NB4 (cell line): ENCODE measurements at places on chromosomes 7 and 10.

DNA sequence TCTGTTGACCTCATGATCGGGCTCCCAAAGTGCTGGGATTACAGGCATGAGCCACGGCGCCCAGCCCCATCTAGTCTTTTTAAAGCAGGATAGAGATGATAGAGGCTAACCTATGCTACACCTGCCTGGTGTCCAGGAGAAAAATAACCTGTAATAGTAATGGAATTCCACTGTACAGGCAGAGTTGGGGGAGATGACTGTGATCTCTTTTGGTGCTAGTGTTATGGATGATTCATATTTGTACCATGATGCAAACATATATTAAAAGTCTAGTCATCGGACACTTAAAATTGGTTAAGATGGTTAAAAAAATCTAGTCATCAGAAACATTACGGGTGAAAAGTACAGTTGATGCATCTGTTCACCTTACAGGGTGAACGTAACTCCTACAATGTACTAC lies 6.1 kb upstream of the SAR1A start:
- DNase-seq = no peak

DNA sequence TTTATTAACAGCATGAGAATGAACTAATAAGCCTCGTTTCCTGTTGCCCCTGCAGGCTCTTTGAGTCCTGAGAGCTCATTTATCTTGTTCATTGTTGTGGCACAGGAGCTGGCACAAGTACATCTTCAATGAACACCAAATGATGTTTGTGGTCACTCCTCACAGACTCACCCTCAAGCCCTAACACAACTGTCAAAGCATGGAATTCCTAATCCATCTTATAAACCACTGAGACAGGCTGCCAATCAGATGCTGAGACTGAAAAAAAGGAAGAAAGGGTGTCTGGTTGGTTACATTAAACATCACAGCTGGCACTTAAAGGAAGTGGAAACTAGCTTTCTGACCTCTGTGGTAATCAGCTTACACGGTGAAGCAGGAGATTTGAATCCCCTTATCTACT lies 7.7 kb upstream of the CCDC172 start:
- DNase-seq = peak; percentile 12

DNA sequence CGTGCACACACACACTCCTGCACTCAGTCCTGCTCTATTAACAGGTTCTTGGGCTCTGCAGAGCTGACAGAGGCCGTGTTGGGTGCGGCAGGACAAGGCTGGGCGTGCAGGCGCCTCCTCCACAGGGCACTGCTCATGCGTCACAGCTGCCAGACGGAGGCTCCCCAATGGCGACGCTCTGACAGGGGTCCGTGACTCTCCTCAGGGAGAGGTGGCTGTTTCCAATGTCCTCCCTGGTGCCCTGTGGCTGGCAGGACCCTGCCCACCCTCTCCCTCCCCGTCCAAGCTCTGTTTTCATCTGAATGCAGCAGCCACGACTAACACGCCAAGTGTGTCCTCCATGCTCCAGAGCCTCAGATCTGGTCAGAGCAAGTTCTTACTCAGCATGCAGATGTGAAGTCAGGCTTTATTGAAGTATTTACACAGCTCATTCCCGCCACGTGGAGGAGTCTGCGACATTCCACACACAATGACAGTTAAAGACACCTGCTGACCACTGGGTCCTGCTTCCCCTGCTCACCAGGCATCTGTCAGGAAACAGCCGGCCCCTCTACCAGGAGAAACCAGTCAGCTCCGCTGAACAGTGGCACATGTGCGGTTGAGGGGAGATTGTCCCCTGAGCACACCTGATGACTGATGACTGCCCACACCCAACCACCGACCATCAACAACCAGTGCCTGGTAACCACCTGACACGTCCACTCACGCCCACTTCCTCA lies 116.7 kb downstream of the VIPR2 start:
- peak; percentile 65 for DNase-seq

GRCh38 chr7:1533255-1533546 lies 2.7 kb downstream of the MAFK start:
- DNase-seq = no peak

DNA sequence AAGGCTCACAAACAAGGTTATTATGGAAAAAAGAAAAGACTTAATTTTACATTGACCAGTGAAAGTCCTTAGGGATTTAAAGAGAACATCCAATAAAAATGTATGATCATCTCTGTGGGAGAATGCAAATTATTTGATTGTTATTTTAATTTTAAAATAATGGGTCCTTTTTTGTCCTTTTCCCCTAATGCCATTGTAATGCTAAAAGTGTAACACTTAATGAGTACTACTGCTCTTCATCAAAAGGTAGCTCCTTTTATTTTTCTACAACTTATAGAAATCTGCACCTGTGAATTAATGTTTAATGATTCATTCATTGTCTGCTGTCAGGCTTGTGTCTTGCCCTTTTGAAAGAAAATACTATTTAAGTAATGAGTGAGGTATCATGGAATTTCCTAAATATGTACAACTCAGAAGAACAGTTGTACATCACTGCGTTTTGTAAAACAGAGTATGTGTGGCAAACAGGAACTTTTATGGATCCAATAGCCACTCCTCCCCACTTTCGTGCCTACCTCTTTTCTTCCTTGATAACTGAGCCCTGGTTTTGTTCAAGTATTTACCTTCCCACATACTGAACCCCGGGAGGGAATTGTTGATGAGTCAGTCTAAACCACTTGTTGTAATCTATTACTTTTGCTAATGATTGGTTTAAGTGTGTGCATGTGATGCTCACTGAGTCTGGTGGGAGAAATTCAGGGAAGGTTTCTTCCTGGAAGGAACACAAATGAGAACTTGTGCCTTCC lies 19.9 kb upstream of the TRUB1 start:
- DNase-seq = no peak

DNA sequence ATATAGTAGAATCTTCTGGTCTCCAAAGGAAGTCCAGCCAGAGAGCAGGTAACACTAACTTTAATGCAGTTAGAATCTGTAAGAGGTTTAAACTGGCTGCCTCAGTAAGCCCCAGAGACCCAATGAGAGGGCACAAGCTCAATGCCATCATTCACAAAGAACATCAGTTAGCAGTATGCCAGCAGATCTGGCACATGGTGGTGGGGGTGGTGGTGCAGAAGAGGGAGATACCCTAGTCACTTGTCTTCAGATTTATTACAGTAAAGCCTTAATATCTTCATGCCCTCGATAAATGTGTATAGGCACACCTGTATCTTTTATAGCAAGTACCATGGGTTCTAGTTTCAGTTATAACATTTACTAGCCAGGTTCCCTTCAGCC lies 86.2 kb downstream of the SORBS1 start:
- DNase-seq = no peak

GRCh38 chr7:120370954-120371353 lies 98.0 kb downstream of the KCND2 start:
- peak; percentile 65 for DNase-seq

- DNase-seq = no peak
Measured at GRCh38 chr10:6657669-6658068, 77.6 kb upstream of the PRKCQ start.

DNA sequence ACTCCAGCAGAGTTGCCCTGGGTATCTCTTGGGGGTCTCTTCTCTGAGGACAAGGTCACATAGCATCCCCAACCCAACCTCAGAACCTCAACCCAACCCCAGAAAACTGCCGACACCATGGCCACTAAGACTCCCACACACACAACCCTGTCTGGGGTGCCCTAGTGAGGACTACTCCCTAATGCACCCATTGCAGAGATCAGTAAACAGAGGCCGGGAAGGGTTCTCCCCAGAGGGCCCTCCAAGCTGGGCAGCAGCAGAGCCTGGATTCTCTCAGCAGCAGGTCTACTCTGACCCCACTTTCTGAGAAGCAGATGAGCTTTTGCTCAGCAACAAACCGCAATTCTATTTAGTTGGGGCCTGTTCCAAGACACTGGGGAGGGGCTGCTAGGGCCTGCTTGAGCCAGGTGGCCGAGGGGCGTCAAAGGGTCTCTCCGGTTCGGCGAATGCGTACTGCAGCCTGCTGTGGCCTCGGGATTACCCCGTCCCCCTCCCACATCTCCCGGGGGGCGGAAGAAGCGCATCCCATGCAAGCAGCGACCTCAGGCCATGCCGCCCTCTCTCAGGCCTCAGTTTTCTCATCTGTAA lies 828 bp downstream of the OGDHL start:
- peak; percentile 15 for DNase-seq

- DNase-seq = no peak
Measured at GRCh38 chr10:70753026-70753663, 32.0 kb downstream of the TBATA start.

GRCh38 chr7:47940088-47941013 lies 7.9 kb downstream of the PKD1L1 start:
- DNase-seq = no peak

- no peak for DNase-seq
Measured at GRCh38 chr7:121023683-121024511, 35.4 kb downstream of the CPED1 start.

- no peak for DNase-seq
Measured at GRCh38 chr7:94406696-94407095, 12.0 kb downstream of the COL1A2 start.

GRCh38 chr7:149006345-149006725 lies 22.0 kb downstream of the PDIA4 start:
- DNase-seq = no peak

DNA sequence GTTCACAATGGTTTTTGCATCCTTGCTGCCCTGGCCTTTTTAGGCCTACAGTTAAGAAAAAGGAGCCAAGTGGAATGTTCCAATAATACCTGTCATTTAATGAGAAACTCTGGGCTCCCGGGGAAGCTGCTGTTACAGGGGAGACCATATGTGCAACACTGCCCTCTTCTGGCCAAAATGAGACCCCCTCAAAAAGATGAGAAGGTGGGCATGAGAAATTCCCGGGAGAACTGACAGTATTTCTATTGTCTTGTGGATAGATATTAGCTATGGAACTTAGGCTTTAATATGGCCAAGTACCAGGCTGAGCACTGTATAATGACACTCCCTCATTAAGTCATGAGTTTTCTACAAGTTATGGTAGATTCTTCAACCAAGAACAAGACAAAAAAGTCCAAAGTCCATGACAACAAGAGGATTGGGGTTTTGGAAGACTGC lies 99.4 kb downstream of the CCDC3 start:
- peak; percentile 56 for DNase-seq

GRCh38 chr7:48244864-48245271 lies 73.6 kb downstream of the ABCA13 start:
- DNase-seq = peak; percentile 9

DNA sequence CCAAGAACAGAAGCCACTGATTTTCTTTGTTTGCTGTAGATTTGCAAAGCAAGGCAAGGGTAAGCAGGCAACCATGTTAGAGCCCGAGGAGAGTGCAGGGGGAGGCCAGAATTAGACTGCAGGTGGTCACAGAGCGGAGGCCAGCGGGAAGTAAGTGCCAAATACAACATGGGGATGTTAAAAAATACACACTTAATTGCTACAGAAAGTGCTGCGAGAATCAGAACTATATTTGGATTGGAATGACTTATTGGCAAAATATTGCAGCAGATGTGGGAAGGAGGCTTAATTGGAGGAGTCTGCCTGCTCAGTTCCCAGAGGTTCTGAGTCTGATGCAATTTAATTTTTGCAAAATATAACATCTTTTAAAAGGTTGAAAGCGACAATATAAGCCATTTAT lies 49.7 kb upstream of the ADCY1 start:
- DNase-seq = no peak

DNA sequence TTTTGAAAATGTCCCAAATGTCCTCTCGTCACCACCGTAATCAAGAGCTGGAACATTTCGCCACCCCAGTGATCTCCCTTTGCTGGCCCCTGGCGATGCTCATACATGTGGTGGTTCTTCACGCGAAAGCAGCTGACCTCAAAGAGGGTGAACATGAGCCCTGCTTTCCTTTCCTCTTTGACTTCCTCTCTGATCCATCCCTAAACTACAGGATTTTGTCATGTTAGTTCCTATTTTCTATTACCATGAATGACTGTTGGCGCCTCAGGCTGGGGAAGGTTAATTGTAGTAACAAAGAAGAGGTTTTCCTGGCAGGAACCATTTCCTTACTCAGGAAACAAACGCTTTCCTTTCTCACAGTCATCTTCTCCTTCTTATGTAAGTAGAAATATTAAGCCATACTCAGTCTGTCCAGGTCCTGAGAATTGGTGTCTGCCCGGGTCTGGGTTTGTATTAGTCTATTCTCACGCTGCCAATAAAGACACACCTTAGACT lies 114.5 kb downstream of the INSYN2A start:
- no peak for DNase-seq

- DNase-seq = no peak
Measured at GRCh38 chr10:42802876-42803275, 20.3 kb downstream of the BMS1 start.

DNA sequence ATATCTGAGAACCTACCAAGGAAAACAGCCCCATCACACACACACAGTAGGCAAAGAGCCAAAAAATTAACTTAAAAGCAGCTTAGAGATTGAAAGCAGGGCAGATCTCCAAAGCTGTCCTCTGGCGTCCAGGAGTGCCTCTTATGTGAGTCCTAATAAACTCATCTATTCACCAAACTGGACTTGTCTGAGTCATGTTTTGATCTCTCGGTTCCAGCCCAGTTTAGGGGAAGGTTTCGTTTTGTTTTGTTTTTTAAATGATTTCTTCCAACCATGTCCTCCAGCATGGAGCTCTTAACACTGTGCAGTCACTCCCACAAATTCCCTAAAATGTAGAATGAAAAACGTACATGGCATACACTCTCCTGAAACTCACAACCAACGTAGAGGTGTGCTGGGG lies 6.7 kb upstream of the PRSS37 start:
- DNase-seq = no peak

DNA sequence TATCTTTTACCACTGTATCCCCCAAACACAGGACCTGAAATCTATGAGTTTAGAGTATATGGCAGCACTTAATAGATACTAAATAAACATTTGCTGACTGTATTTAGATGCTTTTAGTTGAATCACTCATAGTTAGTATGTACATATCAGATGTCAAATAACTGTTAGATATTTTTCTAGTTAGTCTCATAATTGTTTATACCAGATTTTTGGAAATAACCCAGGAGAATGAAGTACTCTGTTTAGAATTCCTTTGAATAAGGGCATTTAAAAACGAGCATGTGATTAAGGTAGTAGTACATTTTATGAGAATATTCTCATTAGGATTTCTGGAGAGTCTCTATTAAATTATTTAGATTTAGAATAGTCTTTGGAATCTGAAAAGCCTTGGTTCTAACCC lies 22.3 kb upstream of the ZEB1 start:
- no peak for DNase-seq

GRCh38 chr10:77926566-77927401 lies at the start of gene DLG5:
TSS of gene DLG5 (minus strand) at chr10:77926755. CDS start at chr10:77926520, 235 bp downstream.
- peak; percentile 67 for DNase-seq

- DNase-seq = no peak
Measured at GRCh38 chr7:108368466-108368865, 87.8 kb downstream of the NRCAM start.

GRCh38 chr10:88253-88652 lies 39.2 kb upstream of the TUBB8 start:
- DNase-seq = peak; percentile 15
